NCI-H187 (cell line): ENCODE measurements at places on chromosomes 11 and 22.

DNA sequence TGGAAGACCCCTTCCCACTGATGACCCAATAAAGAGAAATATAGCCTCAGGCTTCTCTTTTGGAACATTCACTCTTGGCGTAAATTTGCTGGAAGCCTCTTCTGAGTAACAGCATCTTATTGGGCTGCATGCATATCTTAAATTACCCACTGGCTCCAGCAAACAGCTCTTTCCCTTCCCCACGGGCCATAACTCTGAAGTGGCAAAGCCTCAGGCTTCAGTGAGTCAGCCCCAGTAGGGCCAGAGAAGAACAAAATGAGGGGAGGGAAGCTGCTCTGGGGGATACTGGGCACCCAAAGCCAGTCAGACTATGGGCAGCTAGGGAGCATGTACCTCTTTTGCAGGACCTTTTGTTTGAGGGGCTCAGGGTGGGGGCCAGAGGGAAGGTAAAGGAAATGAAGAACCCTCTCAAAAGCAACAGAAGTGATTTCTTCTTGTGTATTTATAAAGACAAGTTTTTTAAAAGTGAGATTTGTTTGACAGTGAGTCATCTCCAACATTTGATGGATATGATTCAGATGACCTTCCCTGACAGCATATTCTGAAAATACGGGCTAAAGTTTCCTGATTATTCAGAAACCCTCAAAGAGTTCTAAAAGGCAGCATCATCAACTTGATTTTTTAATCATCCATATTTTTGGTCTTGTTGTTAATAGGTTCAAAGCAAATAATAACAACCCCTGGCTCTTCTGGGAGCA is 203.4 kb downstream of the KIF18A start:
- DNase-seq: no peak

- DNase-seq: peak; percentile 27
These were observed 331.2 kb downstream of the TMEM135 start for GRCh38 chr11:87368858-87369480.

DNA sequence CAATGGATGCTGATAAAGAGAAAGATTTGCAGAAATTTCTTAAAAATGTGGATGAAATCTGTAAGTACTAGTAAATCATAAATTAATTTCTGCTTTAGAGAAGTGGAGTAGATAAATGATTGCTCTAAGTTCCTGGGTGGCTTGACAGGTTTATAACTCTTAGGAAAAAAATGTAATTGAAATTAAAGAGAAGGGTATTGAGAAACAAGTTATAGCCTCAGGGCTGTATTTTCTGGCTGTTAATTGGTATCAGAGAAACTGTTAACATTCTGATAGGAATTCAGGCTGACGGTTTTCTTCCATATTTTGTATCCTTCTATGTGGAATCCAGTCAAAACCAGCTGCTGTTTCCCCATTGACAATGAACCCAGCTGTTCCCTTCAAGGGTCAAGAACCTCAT is 1.9 kb downstream of the TTC12 start:
- no peak for DNase-seq

DNA sequence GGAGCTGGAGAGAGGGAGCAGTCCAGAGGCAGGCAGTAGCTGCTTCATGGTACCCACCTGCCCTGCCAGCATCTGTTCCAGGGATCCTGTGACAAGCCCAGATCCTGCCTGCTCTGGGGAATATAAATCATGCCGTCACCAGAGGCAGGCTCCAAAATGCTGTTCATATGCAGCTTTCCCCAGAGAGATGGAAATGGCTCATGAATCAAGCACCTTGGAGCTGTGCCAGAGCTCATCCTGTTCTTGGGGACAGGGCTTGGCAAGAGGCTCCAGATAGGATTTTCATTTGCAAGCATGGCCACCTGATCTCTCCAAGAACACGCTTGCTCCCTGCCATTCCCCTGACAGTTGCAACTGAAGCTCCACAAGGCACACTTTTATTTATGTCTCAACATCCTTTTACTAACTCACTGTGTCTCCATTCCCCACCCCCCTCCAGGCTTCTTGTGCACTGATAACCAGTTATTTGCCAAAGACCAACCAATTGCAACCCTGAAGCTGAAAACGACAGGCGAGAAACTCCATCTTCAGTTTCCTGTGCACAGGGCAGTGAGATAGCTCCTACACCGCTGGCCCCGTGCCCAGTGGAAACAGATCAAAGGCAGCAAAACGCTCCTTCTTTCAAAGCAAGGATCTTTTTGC is 115.8 kb upstream of the PITPNB start:
- peak; percentile 80 for DNase-seq

DNA sequence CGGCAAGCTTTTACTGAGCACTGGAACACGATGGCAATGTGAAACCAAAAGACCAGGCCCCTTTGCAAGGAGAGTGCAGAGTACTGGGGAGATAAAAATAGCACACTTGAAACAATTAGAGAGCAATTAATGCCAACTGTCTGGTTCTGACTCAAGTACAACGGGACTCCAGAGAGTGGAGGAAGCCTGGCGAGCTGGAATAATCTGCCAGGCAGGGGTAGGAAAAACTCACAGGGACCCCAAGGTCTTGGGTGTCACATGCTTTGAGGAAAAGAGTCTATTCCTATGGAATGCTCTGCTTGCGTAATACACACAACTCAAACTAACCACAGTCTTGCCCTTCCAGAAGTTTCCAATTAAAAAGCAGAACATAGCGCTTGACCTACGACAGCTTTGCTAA is 113.0 kb upstream of the CLMP start:
- DNase-seq: peak; percentile 68

GRCh38 chr22:29330753-29331152 is 15.3 kb upstream of the RASL10A start:
- no peak for DNase-seq

DNA sequence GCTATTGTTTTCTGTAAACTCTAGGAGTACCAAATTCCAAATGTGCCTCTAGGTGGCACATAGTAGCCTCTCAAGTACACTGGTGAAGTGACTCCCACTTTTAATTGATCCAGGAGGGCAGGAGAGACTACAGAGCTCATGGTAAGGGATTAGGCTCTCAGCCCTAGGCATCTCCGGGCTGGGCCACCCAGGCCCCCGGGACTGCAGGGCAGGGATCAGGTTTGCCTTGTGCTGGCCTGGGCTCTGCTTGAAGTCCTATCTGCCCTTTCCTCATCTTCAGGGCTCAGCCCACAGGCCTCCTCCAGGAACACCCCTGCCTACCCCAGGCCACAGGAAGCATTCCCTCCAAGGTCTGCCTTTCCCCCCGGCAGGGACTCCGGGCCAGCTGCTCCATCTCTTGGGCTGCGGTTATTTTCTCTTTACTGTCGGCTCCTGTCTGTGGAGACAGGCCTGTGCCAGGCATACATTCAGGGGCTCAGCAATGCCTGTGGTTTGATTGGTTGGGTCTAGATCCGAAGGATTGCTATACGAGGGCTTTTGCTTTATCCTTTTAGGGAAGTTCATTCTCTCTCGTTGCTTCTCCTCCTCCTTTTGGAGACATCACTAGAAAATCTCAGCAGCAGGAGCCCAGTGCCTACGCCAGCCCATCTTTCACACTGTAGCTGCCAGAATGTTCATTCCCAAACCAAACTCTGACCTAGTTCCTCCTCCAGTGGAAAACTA is 32.8 kb downstream of the PARVA start:
- DNase-seq: no peak

DNA sequence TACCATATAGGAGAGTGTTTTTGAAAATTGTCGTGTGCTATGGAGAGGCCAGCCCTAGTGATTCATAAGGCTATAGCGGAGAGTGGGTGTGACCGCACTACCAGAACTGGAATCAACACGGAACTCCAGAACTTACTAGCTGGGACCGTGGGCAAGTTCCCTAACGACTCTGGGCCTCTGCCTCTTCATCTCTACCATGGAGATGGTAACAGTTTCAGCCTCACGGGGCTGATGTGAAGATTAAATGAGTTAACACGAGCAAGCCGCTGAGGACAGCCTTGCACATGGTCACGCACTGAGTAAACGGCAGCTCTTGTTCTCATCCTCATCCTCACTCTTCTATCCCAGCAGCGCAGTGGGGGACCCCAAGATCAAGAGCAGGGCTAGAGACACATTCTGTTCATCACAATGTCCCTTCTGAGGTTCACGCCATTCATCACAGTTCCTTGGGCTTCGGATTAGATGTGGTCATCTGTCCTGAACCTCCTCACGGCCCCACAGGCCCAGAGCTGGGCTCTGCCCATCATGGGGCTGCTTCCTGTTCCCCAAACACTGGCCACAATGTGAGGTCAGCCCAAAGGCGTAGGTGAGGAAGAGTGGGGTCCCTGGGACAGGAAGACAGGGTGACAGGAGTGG is 47.2 kb upstream of the CD5 start:
- no peak for DNase-seq

DNA sequence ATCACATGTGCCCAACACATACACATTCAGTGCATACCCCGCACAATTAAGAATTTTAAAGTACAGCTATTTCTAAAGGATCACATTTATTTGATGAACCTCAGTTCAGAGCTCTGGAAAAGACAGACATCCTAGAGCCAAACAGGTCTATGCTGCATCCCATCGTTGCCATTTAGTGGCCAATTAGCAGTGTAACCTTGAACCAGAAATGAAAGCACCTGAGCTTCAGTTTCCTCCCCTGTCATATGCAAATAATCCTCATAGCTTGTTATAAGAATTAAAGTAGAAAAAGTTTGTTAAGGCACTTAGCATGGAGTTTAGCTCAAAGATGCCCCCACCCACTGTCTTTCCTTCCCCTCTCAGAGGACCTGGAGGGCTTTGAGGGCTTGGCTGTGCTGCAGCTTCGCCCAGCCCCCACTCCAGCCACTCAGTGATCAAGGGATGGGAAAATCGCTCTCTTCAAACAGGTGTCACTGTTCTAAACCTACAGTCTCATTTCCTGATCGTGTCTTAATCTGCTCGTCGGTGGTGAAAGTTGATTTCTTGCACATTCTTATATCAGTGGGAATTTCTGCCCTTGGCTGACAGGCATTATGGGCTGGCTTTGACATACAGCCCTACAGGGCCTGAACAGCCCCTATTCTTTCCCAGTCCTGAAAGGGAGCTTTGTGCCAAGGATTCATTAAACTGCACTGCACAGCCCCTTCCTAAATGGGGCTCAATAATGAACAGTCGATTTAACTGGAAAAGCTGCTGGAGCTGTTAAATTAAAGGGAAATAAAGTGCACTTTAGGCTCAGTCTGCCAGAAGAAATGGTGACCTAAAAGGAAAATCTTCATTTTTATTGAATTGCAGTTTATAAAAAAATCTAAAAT is 23.3 kb upstream of the FAM181B start:
- DNase-seq: no peak

DNA sequence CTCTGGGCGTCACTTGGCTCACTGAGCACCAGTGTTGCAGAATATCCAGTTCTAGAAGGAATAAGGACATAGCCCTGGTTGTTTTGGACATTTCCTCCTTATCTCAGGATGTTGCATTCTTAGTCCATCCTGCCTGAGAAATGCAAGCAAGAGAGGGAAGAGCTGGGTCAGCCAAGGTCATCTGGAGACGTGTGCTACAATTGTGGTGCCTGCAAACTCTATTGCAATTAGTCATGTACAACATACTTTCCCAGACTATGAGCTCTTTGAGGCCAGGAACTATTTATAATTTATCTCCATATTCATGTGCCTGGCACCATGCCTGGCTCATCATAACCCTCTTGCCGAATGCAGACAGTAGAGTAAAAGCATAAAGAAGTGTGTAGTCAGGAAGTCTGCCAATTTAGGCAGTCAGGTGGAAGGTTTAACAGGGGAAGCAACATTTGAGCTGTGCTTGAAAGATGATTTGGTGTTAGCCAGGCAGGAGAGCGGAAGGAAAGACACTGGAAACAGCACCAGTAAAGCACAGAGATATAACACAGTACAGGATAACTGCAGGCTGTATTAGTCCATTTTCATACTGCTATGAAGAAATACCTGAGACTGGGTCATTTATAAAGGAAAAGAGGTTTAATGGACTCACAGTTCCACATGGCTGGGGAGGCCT is 129.4 kb upstream of the PAX6 start:
- no peak for DNase-seq

GRCh38 chr11:120500414-120501071 is 11.0 kb upstream of the GRIK4 start:
- DNase-seq: no peak

DNA sequence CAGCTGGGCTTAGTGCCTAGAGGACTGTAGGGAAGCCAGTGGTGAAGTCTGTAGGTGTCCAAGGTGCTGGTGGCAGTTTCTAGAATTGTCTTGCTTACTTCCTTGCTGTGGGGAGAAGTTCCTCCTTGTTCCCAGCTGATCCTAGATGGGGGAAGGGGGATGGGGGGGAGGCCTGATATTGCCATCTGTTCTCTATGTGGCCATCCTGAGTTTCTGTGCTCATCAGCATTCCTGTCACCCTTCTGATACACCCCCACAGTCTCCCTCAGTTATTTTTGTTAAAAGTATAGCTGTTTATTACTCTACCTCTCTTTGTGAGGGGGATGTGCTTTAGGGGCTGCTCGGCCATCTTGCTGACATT is 36.5 kb downstream of the MADD start:
- no peak for DNase-seq

GRCh38 chr11:40161854-40162410 is 1297.5 kb downstream of the LRRC4C start:
- no peak for DNase-seq

DNA sequence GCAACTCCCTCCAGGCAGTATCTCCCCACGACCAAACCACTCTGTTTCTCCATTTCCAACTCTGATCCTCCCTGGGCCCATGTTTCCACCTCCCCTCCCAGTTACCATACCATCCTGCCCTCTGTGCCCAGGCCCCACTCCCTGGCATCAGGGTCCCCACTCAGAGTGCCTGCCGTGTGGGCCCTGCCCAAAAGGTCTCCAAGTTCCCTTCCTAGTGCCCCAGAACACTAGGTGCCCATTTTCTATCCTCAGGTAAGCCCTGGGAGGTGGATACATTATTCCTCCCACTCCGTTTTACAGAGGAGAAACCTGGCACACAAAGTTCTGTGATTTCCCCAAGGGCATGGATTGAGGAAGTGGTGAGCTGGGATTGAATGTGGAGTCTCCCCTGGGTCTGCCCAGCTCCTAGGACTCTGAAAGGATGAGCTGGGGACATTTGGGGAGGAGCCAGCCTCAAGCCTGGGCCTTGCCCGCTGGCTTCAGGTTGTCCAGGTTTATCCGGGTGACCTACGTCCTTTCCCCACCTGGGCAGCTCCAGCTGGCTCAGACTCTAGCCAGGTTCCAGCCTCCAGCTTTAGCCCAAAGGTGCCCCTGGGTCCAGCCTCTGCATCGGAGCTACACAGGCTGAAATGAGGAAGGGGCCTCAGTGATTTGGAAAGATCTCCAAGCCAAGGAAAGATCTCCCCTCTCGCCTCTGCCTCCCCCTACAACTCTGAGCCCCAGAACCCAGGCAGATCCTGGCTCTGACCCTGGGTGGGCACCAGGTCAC is 2.2 kb upstream of the GSTT4 start:
- DNase-seq: no peak

- peak; percentile 84 for DNase-seq
These were observed 549.1 kb downstream of the INSC start for GRCh38 chr11:15663777-15664218.
